Metanephros (tissue), 2 donors: ENCODE measurements at places on chromosomes 2 and 18. TPM values are rescaled to one million over a fixed set of nuclear protein-coding genes. Genes with fewer than 3 reads are reported as not detected.

The SATB2 gene
- 9.1 TPM for total RNA-seq

The TUBA4B gene
- not detected for total RNA-seq

The DUSP2 gene
- total RNA-seq = 15.6 TPM

The OTOS gene
- total RNA-seq = not detected

The UNC80 gene
- total RNA-seq = 3.1 TPM

The ZFAND2B gene
- 27.9 TPM for total RNA-seq

The EFR3B gene
- total RNA-seq = 7.8 TPM

The SPTBN1 gene
- total RNA-seq = 361 TPM

The GPAT2 gene
- total RNA-seq = 2.0 TPM

The NEU2 gene
- total RNA-seq = not detected

The EGR4 gene
- not detected for total RNA-seq

The SNRNP27 gene
- total RNA-seq = 30.4 TPM

The ATP6V1C2 gene
- total RNA-seq = 7.6 TPM

The LIPG gene
- total RNA-seq = 32.1 TPM

The SERPINB2 gene
- total RNA-seq = 0.99 TPM

The GNLY gene
- not detected for total RNA-seq

The LRATD1 gene
- 18.8 TPM for total RNA-seq

The ASB18 gene
- 2.0 TPM for total RNA-seq
